Smooth muscle cell of the brain vasculature (primary cell): ENCODE measurements at places on chromosomes 2 and 18.

DNA sequence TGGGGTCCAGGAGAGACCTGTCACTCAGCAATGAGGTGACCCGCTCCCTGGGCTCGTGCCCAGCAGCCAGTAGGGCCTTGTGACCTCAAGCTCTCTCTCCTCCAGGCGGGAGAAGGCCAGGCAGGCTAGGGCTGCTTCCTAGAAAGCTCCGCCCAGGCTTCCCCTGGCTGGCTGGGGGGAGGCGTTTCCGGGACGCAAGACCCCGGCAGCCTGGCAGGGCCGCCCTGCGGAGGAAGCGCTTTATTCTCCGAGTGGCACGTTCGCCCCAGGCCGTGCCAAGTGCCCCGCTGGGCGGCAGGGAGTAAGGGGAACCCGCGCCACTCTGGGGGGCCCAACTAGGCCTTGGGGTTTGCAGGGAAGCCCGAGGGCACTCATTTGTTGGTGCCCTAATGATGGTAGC is 21.2 kb upstream of the EPAS1 start:
- DNase-seq, result no peak

DNA sequence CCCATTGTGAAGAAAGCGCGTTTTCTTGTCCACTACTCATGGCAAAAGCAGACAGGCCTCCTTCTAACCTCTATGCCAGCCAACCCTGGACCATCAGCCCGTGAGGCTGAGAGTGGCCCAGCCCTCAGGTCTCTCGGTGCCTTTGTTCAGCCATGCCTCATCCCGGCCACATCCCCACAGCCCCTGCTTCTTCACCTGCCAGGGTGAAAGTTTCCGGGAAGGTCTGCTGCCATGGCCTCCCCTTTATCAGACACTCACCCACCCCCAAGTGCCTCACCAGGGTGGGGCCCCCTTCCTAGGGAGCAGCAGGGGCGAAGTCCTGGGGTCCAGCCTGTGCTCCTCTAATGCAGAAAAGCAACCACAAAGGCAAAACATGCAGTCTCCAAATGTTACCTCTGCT is 478.4 kb upstream of the SALL3 start:
- DNase-seq, result no peak

DNA sequence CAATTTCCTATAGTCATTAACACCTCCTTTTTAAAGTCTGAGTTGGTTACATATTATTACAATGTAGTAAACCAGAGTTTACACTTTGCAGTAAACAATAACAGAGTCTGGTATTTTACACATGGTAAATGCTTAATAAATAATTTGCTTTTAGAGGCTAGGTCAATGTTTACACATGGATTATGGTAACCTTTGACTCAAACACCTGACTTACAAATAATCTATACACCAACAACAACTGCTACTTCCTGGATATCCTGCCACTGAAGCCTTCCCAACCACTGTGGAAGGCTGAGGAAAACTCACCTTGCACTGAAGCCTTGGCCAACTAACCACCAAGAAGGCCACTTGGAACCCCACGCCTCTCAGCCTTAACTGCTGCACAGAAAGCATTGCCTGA is 5.4 kb downstream of the ALS2 start:
- no peak for DNase-seq

DNA sequence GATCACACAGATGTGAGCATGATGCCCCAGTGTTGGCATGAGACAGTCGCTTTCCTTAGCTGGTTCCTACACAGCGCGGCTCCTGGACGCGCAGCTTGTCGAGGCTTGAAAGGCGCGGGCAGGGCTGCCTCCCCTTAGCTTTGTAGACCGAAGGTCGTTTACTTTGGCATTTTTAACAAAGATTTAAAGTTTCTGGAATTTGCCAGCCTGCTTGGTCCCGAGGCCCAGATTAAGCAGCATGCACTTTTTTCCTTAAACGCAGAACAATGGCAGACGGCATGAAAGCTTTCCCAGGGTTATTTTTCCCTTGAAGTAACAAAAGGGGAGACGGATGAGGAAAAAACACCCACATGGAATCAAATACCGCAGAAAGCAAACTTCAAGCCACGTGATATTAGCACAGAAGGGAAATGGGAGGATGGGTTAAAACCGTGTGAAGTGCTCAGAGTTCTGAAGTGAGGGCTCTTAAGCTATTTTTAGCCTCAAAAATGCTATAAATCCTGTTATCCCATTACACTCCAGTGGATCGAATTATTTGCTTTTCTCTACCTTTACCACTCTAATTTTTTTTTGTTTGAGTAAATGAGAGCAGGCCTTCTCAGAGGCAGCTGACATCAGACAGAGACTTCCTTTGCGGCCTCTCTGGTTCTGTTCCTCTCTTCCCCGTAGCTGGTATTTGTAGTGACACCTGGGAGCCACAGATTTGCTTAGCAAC is 55.7 kb downstream of the NPAS2 start:
- DNase-seq, result no peak

GRCh38 chr2:75787532-75788132 is 76.9 kb upstream of the GCFC2 start:
- DNase-seq, result peak; percentile 12

- DNase-seq, result no peak
These were observed 143.4 kb downstream of the NR4A2 start for GRCh38 chr2:156189143-156189542.

- DNase-seq, result no peak
These were observed 7.8 kb upstream of the FSHR start for GRCh38 chr2:49162151-49162550.

- DNase-seq, result no peak
These were observed 6.4 kb downstream of the ITSN2 start for GRCh38 chr2:24353973-24354372.

DNA sequence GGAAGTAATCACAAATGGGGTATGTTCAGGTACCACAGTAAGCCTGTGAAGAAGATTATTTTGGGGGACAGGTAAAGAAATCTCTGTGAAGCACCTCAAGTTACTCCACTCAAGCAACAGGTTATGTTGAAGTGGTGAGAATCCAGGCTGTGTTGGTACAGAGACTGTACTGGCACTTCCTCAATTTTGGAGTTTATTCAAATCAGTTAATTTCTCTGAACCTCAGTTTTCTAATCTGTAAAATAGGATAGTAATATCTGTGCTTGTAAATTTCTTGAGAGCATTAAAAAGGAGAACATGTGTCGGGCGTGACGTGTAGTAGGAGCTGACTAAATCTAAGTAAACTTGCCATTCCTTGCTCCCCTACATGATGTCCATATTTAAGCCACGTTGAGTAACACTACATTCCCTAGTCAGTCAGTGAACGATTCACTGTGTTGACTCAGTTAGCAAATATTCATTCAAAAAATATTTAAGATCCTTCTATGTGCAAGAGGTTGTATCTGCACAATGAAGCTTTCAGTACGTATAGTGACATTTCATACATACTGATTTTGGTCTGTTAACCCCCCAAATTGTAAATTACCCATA is 504.2 kb downstream of the ZEB2 start:
- DNase-seq, result no peak

DNA sequence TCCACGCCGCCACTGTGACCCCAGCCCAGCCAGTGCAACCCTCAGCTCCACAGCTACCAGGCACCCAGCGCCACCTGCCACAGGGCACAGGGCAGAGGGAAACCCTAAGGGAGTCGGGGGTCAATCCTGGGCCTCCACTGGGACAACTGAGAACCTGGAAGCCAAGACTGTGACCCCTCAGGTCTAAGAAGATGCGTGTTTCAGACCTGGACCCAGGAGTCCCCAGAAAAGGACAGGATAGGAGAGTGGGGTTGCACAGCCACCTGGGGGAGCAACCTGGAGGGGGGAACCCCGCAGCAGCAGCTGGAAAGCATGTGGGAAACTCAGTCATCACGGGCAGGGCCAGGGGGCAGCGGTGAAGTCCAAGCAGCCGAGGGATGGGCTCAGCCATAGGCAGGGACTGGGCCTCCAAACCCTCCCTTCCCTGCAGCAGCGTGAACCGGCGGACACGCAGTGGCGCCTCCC is 4.1 kb downstream of the ESPNL start:
- no peak for DNase-seq

- no peak for DNase-seq
These were observed 69.5 kb downstream of the TMEM18 start for GRCh38 chr2:607709-608108.

- no peak for DNase-seq
These were observed 217.0 kb downstream of the MBD5 start for GRCh38 chr2:148237911-148238310.

GRCh38 chr18:60543646-60544045 is 171.1 kb upstream of the MC4R start:
- no peak for DNase-seq

DNA sequence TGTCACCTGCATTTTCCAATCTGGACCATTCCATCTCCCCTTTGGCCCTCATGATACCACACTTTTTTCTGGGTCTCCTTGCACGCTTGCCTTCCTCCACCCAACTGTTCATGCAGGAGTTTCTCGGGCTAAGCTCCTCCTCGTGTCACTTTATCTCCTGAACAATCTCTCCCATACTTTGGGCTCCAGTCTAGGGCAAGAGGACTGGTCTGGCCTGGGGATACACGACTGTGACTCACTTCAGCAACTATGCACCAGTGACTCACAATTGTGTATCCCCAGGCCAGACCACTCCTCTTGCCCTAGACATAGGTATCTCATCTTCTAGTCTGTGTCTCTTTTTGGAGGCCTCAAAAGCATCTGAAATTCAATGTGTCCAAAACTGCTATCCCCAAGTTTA is 149.4 kb upstream of the PTPRM start:
- DNase-seq, result no peak

DNA sequence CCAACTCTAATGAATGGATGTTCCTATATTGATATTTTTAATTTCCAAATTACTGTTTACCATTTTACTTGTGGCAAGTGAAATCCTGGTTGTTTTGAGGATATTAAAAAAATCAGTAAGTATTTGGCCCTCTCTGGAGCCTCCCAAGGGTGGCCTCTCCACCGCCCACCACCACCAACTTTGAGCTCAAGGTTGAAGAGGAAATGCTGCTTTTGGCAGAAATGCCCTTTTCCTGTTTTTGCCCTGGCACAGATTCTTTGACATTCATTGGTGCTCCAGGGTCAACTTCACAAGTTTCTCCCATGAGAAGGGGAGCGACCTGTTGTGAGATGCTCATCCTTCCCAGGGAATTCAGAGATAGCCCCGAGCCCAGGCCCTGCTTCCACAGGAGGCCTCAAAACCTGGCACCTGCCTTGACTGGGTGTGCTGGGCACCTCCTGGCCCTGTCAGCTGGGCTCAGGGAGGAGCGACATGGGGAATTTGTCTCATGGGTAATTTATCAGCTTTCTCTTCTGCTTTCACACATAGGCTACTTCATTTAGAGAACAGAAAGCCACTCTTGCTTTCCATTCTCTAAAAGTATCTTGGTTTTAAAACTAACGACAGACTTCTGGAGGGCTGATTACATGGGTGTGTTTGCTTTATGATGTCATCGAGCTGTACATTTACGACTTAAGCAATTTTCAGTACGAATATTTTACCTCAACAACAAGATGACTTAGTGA is 6.9 kb downstream of the CD8A start:
- DNase-seq, result no peak

GRCh38 chr18:7567474-7568425 is 634 bp downstream of the PTPRM start:
- no peak for DNase-seq

DNA sequence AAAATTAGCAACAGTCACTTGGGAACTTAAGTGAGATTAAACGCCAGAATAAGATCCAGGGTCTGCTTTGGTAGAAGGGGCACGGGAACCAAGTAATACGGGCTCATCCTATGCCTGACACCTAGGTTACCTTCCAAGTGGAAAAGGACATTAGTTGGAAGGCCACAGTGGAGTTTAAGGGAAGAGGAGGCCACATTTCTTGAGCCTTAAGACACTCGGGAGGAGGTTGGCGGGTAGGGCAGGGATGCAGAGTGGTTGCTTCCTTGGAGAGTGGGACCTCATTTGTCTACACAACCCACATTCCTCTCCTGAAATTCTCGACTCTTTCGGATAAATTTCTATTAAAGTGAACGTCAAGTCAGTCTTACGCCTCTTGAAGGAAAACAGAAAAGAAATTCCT is 510 bp upstream of the DNAH6 start:
- no peak for DNase-seq

GRCh38 chr2:186256540-186256939 is 229.5 kb upstream of the ZC3H15 start:
- DNase-seq, result peak; percentile 40

DNA sequence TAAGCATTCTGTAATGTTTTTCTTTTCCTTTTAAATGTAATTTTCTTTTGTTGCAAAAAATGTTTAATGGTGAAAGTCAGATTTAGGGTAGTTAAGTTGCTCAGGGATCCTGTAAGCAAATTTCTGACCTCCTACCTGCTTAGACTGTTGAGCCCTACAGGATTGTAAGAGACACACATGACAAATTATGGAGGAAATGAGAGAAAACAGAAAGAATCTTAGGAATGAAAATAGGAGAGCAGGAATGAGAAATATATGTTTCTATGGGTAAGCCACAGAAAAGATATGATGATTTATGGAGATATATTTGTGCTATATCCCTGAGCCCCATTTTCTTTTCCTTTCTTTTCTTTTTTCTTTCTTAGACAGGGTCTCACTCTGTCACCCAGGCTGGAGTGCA is 28.3 kb downstream of the CYBRD1 start:
- DNase-seq, result no peak

- no peak for DNase-seq
These were observed 11.9 kb upstream of the IGFBP2 start for GRCh38 chr2:216621292-216621691.

DNA sequence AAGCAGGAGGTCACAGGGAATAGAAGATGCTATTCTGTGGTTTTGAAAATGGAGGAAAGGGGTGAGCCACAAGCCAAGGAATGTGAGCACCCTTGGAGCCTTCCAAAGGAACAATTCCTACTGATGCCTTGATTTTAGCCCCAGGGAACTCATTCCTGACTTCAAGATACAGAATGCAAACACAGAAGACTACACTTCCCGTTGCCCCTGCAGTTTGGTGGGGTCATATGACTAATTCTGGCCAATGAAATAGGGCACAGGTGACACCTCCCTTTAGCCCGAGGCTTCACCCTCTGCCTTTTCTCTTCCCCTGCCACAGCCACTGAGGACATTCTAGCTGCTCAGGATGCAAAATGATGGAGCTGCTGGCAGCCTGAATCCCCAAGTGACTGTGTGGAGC is 126.1 kb downstream of the INHBB start:
- DNase-seq, result no peak

- no peak for DNase-seq
These were observed 322.8 kb downstream of the RIT2 start for GRCh38 chr18:42792731-42793130.

- DNase-seq, result no peak
These were observed 7.7 kb downstream of the SLC4A3 start for GRCh38 chr2:219634951-219635751.

DNA sequence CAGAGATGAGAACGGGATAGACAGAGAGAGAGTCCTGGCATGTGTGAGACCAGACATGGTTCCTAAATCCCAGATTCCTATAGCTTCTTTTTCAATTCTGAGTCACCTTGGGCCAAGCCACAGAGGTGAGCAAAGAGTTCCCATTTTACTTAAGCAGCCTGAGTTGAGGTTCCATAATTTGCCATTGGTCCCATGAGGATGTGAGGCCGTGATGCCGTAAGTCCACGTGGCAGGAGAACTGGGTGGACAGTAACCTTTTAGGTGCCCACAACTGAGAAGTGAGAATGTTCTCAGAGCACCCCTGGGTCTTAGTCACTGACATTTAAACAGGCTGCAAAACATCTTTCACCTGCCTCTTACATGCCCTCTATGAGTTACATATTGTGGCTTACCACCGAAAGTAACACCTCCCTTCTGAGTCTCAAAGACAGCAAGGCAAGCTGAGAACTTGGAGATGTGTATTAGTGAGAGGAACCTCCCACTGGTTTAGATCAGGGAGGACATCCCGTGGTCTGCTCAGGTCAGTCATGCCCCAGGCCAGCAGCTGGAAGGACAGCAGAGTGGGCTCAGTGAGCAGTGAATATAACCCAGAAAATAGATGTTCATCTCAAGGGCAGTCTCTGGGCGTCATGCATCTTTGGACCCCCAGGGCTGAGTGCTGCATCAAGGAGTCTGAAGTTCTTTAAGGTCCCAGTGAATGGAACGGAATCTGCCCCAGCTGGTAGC is 127.9 kb upstream of the LGALSL start:
- no peak for DNase-seq
